ENCODE measurements at places on chromosomes 3 and 15.

GRCh38 chr3:54086652-54087405 is 35.5 kb upstream of the CACNA2D3 start:
- no peaks in the 10 kb centered on the region for H3K36me3 ChIP-seq
- H3K4me1 ChIP-seq: no peaks in the 10 kb centered on the region
- H3K27me3 ChIP-seq: peaks cover 37% of the 10 kb centered on the region
- H3K27ac ChIP-seq: no peak overlapping the region
- DNase-seq: no peak
- no peak overlapping the region for H3K4me3 ChIP-seq

DNA sequence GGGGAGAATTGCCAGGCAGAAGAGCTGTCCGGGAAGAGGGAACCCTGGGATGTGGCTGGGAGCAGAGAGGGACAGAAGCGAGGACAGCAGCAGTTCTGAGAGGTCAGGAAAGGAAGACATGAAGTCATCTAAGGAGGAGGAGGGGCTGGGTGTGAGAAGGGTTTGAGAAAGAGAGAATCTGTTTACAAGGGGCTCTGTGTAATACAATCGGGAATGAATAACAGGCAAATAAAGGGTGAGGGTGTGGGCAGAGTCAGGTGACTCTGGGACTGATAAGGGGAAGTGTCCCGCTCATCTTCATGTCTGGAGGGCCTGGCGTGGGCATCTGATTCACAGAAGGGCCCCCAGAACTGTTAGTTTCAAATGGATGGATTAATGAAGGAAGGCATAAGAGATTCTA is 191.3 kb downstream of the XXYLT1 start:
- H3K36me3 ChIP-seq: no peaks in the 10 kb centered on the region
- H3K4me1 ChIP-seq: peaks cover 9% of the 10 kb centered on the region
- no peak for DNase-seq
- no peak overlapping the region for H3K27ac ChIP-seq

DNA sequence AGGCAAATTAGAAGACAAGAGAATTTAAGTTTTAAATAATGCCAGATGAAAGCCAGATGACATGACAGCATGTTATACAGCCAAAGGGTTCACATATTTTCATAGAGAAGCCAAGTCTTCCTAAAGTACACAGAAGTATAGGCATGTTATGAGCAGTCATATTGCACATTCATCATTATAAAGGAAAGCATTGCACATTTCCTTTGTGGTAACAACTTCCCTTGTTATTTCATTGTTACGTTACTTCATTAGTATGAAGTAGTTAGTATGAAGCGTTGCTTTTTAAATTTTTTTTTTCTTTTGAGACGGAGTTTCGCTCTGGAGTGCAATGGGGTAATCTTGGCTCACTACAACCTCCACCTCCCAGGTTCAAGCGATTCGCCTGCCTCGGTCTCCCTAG is 4.6 kb upstream of the ABCC5 start:
- H3K27me3 ChIP-seq: no peaks in the 10 kb centered on the region
- H3K4me3 ChIP-seq: no peak overlapping the region
- DNase-seq: no peak
- no peaks in the 10 kb centered on the region for H3K4me1 ChIP-seq

DNA sequence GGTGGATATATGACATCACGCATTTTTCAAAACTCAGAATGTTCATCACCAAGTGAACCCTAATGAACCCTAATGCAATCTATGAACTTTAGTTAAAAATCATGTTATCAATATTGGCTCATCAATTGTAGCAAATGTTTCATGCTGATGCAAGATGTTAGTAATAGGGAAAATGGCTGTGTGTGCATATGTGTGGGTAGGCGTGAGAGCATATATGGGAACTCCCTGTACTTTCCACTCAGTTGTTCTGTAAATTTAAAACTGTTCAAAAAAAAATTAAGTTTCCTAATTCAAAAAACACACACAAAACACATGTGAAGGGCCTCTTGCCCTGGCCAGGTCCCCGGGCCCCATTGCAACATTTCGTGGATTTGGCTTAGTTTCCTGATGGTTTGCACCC is 89.7 kb upstream of the PROK2 start:
- H3K27ac ChIP-seq: no peak overlapping the region
- H3K4me1 ChIP-seq: no peaks in the 10 kb centered on the region
- no peak for DNase-seq
- no peak overlapping the region for H3K4me3 ChIP-seq
- H3K36me3 ChIP-seq: no peaks in the 10 kb centered on the region

DNA sequence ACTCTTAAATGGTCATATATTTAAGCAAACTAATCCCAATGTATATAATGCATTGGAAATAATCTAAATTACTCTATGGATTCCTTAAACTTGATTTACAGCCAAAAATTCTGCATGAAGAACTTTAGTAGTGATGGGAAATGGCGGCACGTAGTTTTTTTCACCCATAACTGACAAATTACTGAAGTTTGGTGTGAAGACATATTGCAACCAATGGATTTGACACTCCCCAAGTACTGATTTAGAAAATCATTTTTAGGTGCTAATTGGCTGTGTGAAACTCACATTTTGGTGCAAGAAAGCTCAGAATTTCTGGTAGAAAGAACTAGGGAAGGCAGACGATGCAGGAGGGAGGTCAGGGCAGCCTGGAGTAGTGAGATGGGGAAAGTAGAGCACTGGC is 19.3 kb upstream of the TMEM108 start:
- H3K27me3 ChIP-seq: peaks cover 5% of the 10 kb centered on the region
- no peak overlapping the region for H3K4me3 ChIP-seq
- no peak overlapping the region for H3K27ac ChIP-seq
- no peaks in the 10 kb centered on the region for H3K4me1 ChIP-seq
- no peaks in the 10 kb centered on the region for H3K36me3 ChIP-seq

DNA sequence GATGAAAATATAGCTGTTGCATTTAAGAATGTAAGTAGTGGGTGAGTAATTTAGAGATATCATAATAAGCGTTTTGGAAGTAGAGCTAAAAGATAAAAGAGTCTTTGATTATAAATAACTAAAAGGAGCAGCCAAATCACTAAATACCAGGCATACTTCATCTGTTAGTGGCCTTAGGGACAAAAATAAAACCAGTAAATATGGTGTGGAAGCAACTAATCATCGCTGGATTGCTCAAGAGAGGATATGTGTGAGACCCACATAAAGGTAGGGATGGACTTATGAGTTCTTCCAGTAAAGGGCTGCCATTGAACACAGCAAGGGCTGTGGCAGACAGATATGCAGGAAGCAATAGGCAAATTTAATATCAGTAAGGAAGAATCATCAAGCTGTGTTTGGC is 356.2 kb downstream of the CNTN4 start:
- H3K4me1 ChIP-seq: peaks cover 3% of the 10 kb centered on the region
- H3K36me3 ChIP-seq: no peaks in the 10 kb centered on the region
- no peak overlapping the region for H3K4me3 ChIP-seq
- no peak overlapping the region for H3K27ac ChIP-seq
- no peak for DNase-seq

DNA sequence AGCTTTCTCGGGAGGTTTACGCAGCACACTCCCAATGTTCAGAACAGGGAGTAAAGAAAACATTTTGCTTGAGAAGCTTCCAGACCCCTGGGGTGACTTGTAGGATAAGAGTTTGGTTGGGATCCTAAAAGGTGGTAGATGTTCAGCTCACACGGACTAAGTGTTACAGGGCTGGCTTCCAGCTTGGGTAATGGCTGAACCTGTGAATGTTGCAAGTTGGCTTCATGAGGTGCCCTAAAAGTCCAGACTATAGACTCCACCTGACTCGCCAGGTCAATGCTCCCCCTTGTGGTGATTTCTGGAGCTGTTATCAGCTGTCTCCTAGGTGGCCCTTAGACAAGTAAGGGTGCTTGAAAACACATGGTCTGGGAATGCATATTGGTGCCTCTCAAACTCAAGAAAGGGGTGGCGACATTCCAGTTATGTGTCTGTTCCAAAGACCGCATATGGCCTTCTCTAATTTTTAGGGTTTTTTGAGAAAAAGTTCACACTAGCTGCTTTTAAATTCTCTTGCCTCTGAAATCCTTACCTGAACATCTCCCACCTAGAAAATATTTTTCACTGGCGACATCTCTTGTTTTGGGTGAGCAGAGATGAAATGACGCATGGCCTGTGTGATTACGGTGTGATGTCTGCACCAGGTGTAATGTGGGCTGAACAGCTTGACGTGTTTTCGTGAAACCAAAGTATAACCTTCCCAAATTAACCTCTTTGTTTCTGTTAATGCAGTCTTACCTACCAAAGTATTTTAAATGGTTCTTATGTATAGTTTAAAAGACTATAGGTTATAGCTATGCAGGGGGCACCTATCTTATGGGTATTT is 175.7 kb upstream of the KBTBD8 start:
- peaks cover 30% of the 10 kb centered on the region for H3K27me3 ChIP-seq
- H3K36me3 ChIP-seq: no peaks in the 10 kb centered on the region
- DNase-seq: peak; percentile 70
- H3K4me3 ChIP-seq: no peak overlapping the region

DNA sequence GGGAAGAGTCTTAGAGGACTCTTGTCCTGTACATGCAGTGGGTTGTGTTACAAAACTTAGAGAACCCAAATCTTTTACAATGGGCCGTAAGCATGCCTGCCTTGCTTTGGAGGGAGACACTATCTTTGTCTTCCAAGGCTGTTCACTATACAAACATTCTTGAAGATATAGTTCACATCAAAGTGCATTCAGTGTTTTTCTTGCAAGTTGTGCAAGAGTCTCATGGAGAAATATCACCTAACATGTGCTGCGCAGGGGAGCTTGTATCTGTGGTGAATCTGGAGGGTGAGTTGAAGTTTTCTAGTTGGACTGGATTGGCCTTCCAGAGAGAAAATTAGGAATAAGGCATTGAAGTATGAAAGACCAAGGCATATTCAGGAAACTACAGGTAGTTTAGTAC is 7.8 kb upstream of the PRTG start:
- H3K27me3 ChIP-seq: no peaks in the 10 kb centered on the region
- H3K4me3 ChIP-seq: no peak overlapping the region

- no peaks in the 10 kb centered on the region for H3K4me1 ChIP-seq
- peaks cover 21% of the 10 kb centered on the region for H3K27me3 ChIP-seq
- DNase-seq: no peak
- no peak overlapping the region for H3K4me3 ChIP-seq
These were observed 4.6 kb downstream of the LHFPL4 start for GRCh38 chr3:9548991-9549390.

- peaks cover 11% of the 10 kb centered on the region for H3K4me1 ChIP-seq
- no peaks in the 10 kb centered on the region for H3K36me3 ChIP-seq
- no peak overlapping the region for H3K27ac ChIP-seq
- no peaks in the 10 kb centered on the region for H3K27me3 ChIP-seq
- H3K4me3 ChIP-seq: no peak overlapping the region
These were observed 30.9 kb downstream of the LRRC49 start for GRCh38 chr15:70923311-70924080.

- DNase-seq: no peak
- H3K4me1 ChIP-seq: peaks cover 9% of the 10 kb centered on the region
- H3K27ac ChIP-seq: no peak overlapping the region
- no peaks in the 10 kb centered on the region for H3K27me3 ChIP-seq
- H3K36me3 ChIP-seq: no peaks in the 10 kb centered on the region
These were observed 3.8 kb downstream of the TCTA start for GRCh38 chr3:49415931-49416601.

GRCh38 chr15:89197503-89197971 is 23.8 kb downstream of the RLBP1 start:
- no peak for DNase-seq
- H3K27ac ChIP-seq: peak overlapping the region; percentile 70
- peaks cover 23% of the 10 kb centered on the region for H3K4me1 ChIP-seq
- H3K36me3 ChIP-seq: peaks cover 10% of the 10 kb centered on the region
- H3K4me3 ChIP-seq: no peak overlapping the region

DNA sequence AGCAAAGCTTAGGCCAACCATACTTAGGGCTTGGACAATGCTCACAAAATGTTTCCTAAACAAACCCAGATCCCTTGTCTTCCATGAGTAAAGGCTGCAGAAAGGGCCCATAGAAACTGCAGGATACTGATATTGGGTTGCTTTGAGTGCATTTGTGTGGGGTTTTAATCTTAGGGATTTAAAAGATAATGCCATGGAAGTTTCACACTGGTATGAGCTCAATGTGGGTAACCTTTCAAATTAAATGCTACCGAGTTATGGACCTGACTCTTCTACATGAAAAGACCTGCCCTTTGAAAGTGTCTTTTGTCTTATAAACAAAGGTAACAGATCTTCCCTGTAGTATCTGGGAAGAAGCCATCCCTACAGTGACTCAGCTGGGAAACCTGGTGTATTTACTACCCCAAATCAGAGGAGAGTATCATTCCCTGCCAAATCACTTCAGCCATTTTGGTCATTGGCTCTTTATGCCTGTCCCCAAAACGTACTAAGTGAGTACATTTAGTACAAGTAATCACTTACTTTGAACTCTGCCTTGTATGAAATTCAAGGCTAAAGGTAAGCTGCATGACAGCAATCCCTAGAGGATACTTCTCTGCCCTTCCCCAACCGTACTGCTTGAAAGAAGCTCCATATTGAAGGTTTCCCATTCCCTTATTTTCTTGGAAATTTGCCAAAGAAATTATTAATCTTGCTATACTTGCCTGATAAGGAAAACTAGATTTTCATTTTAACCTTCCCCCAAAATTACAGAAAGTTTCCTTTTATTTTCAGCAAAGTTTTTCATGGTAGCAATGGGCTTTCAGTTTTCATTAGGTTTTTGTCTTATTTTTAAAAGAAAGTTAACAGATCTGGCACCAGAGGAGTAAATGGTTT is 7.2 kb downstream of the TM4SF1 start:
- H3K27ac ChIP-seq: no peak overlapping the region
- no peaks in the 10 kb centered on the region for H3K36me3 ChIP-seq
- no peaks in the 10 kb centered on the region for H3K27me3 ChIP-seq
- DNase-seq: peak; percentile 19

DNA sequence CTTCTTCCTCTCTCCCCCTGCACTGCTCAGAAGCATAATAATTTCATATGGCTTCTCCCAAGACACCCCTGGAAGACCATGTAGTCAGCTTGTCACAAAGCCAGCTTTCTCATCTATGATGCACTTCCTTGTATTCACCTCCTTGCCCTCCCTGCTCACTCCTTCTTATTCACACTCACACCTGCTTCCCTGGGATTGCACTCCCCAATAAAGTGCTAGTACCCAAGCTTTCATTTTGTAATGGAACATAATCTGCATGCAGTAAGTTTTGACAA is 76.9 kb upstream of the FRMD4B start:
- no peak for DNase-seq
- no peaks in the 10 kb centered on the region for H3K27me3 ChIP-seq
- H3K4me3 ChIP-seq: no peak overlapping the region
- no peaks in the 10 kb centered on the region for H3K4me1 ChIP-seq
- no peaks in the 10 kb centered on the region for H3K36me3 ChIP-seq

- peaks cover 6% of the 10 kb centered on the region for H3K4me1 ChIP-seq
- no peak overlapping the region for H3K27ac ChIP-seq
- H3K27me3 ChIP-seq: no peaks in the 10 kb centered on the region
- no peak for DNase-seq
- H3K36me3 ChIP-seq: no peaks in the 10 kb centered on the region
These were observed 458.9 kb downstream of the FHIT start for GRCh38 chr3:60792249-60792852.

Measured in cardiac muscle cell (in vitro differentiated cells and primary cell).